ENCODE measurements at places on chromosomes 4 and X. TPM values are rescaled to one million over a fixed set of nuclear protein-coding genes. Genes with fewer than 3 reads are reported as not detected.

GRCh38 chr4:173332963-173333657 is 1.0 kb downstream of the HMGB2 start:
- DNase-seq: peak; percentile 10

Gene CXCL1
- total RNA-seq: 17.4 TPM

DNA sequence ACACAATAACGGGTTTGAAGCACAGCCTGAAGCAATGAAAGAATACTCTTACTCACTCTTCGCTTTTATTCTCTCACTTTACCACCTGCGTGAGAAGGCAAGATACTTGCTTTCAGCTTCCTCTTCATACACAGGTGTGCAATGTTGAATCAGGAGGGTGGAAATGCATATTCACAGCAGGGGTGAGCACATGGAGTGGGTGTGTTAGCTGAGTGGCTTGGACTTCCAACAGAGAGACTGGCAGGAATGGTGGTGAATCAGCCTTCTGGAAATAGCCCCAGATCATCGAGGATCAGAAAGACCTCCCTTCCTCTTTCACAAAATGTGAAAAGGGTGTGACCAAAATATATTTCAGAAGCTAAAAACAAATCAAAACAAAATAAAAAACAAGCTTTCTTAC is 521.2 kb downstream of the STIM2 start:
- DNase-seq: no peak

DNA sequence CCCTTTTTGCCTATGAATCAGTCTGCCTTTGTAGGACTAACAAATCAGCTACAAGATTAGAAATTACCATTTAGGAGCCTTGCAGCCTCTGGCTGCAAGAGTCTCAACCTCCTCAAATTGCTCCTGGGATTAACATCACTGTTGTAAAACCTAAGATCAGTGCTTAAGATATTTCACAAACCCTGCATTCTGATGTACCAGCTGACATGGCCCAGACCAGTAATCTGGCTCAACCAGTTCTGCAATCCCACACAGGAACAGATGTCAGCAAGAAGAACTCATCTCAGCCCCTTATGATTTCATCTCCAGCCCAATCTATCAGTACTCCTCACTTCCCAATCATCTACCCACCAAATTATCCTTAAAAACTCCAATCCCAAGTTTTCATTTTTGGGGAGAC is 32.5 kb upstream of the AADAT start:
- no peak for DNase-seq

DNA sequence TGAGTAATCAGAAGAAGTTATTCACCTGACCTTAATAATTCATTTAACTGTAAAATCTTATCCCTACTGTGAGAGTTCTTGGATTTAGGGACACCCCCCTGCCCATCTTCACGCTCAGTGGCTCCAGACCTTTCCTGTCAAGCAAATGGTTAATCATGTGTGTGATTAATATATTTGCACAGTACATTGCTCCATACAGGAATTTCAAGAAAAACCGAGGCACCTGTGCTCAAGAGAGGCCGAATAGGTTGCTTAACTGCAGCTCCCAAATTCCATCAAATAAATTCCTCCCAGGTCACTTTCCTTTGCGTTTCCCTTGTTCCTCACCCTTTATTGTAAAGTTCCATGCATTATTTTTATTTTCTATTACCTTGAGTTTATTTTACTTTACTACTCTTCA is 119.5 kb downstream of the STOX2 start:
- no peak for DNase-seq

- DNase-seq: peak; percentile 14
Measured at GRCh38 chrX:84046403-84046984, 141.5 kb downstream of the RPS6KA6 start.

DNA sequence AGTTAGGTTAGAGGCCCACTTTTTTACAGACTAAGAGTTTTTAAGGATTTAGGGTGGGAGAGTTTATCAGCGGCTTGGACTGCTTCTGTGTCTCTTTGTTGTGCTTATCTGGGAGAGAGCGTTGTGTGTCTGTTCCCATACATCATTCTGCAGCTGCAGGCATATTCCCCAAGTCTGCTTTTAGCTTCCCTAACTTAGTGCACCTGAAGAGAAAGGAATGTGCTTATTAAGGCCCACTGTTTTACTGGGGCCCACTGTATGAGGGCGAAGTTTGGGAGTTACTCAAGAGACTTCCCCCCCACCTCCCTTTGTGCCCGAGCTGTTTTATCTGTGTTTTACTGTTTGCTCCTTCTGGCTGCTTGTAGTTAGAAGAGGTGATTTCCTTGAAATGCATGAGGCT is 31.9 kb downstream of the ART3 start:
- no peak for DNase-seq

Gene LGI2
- not detected for total RNA-seq

DNA sequence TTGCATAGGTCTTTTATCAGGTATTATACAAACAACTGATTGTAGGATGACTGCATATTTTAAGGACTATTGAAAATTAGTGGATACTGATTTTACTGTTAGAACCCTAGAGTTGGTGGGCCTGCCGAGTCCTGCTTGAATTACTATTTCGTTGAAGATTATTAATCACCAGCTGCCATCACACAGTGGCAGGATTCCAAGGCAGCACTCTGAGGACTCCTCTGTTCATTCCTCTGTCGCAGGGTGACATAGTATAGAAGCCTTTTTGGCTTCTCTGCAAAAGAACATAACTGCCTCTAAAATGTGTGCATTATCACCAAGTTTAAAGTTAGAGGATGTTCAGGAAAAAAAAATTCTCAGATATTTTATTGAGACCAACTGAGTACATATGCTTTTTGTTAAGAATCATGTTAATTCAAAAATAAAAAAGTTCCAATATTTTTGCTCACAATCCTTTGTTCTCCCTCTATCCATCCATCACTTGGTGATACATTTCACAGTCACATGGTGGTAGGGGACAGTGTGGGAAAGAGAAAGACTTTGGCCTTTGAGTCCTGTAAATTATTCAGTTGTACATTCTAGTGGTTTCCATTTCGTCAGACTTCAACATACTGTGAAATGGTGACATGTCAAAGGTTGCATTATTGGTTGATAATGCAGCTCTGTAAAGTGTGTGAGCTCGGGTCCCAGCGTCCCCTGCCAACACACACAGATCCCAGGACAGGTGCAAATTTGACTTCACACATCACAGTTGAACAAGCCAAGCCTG is 332.5 kb downstream of the GRID2 start:
- no peak for DNase-seq

- DNase-seq: no peak
Measured at GRCh38 chr4:151409470-151410313, 716 bp downstream of the FHIP1A start.

- no peak for DNase-seq
Measured at GRCh38 chr4:184705692-184706091, 28.2 kb downstream of the CENPU start.

Measured in fibroblast of villous mesenchyme (primary cell).